ENCODE measurements at places on chromosomes 12 and 14. TPM values are rescaled to one million over a fixed set of nuclear protein-coding genes. Genes with fewer than 3 reads are reported as not detected.

The NXPH4 gene
- total RNA-seq, result 3.3 TPM

The GPR84 gene
- total RNA-seq, result 0.32 TPM

The CPNE6 gene
- not detected for total RNA-seq

The ASPG gene
- 4.0 TPM for total RNA-seq

GRCh38 chr12:115155665-115156645 is 472.0 kb upstream of the TBX3 start:
- H3K4me1 ChIP-seq, result peaks cover 43% of the 10 kb centered on the region
- H3K36me3 ChIP-seq, result no peaks in the 10 kb centered on the region
- H3K27me3 ChIP-seq, result no peaks in the 10 kb centered on the region
- no peak overlapping the region for H3K4me3 ChIP-seq
- H3K27ac ChIP-seq, result peak overlapping the region; percentile 32

DNA sequence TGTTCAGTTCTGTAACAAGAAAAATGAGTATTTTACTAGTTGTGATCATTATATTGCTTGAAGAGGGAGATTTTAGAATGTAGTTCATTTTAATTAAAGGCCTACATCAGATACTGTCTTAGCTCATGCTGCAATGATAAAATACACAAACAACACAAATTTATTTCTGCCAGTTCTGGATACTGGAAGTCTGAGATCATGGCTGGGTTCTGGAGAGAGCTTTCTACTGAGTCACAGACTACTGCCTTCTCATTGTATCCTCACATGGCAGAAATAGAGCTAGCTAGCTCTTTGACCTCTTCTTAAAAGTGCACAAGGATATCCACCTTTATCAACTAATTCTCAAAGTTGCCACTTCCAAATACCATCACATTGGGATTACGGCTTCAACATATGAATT is 53.8 kb downstream of the MIS18BP1 start:
- peaks cover 3% of the 10 kb centered on the region for H3K36me3 ChIP-seq
- DNase-seq, result no peak
- no peak overlapping the region for H3K4me3 ChIP-seq
- peak overlapping the region; percentile 22 for H3K27ac ChIP-seq
- peaks cover 8% of the 10 kb centered on the region for H3K4me1 ChIP-seq

DNA sequence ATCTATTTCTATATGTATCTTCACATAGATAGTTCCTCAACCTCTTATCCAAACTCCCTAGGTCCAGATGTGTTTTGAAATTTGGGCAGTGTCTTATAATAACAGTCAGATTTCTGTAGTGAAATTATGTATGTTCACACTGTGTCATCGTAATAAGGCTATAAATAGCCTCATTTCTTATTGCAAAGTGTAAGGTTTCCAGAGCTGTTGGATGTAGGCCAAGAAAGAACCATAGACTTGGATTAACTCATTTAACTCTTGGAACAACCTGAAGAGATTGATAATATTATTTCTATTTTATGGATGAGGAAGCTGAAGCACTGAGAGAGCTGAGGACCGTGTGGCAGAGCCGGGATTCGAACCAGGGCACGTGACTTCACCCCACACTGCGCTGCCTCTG is 49.0 kb upstream of the PIWIL1 start:
- peaks cover 16% of the 10 kb centered on the region for H3K27me3 ChIP-seq
- DNase-seq, result no peak
- H3K27ac ChIP-seq, result no peak overlapping the region
- no peak overlapping the region for H3K4me3 ChIP-seq

DNA sequence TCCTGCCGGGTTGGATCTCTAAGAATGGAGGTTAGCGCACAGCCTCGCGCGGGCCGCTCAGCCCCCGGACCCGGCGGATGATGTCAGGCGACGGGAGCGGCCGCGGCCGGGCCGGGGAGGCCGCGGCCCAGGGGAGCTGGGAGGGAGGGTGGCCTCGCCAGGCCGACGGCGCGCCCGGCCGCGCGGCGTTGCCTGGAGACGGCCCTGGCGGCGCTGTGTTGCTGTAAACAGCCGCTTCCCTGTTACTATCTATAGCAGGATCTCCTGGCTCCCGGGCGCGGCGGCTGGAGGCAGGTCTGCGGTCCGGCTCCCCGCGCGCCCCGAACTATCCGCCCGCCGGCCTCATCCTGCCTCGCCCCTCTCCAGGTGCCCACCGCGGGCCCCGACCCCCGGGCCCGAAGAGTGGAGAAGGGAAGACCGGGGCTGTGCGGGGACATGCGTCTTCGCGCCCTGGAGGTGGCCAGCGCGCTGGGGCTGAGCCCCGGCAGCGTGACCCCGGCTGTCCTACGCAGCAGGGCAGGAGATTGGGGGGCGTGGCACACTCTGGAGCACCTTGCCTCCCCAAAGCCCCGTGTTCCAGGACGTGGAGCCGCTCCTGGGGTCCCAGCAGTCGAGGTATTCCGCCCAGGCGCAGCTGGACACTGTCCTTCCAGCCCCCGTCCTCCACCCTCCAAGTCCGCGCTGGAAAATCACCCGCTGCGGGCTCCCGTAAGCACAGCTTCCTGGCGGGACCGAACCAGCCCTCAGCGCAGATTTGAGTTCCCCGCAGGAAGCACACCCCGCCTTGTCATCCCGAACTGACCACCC is 1.4 kb upstream of the FOS start:
- H3K4me3 ChIP-seq, result peak overlapping the region; percentile 94
- H3K27me3 ChIP-seq, result peaks cover 27% of the 10 kb centered on the region
- peak; percentile 83 for DNase-seq
- H3K36me3 ChIP-seq, result peaks cover 17% of the 10 kb centered on the region
- peak overlapping the region; percentile 100 for H3K27ac ChIP-seq
